ENCODE measurements at places on chromosomes 5 and 9.

- no peak for DNase-seq
These were observed 167.5 kb downstream of the TTC39B start for GRCh38 chr9:15139469-15139868.

DNA sequence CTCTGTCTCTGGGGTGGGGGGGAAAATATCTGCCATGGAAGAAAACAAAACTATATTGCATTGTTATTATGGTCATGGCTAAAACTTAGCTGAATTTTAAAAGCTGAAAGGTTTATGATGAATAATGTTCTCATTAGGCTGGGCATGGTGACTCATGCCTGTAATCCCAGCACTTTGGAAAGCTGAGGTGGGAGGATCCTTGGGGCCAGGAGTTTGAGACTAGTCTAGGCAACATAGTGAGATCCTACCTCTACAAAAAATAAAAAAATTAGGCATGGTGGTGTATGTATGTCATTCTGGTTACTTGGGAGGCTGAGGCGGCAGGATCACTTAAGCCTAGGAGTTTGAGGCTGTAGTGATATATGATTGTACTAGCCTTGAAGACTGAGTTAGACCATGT lies 44.5 kb downstream of the IPO11 start:
- peak; percentile 51 for DNase-seq

GRCh38 chr9:110059461-110059860 lies 148.5 kb downstream of the C9orf152 start:
- DNase-seq = no peak

DNA sequence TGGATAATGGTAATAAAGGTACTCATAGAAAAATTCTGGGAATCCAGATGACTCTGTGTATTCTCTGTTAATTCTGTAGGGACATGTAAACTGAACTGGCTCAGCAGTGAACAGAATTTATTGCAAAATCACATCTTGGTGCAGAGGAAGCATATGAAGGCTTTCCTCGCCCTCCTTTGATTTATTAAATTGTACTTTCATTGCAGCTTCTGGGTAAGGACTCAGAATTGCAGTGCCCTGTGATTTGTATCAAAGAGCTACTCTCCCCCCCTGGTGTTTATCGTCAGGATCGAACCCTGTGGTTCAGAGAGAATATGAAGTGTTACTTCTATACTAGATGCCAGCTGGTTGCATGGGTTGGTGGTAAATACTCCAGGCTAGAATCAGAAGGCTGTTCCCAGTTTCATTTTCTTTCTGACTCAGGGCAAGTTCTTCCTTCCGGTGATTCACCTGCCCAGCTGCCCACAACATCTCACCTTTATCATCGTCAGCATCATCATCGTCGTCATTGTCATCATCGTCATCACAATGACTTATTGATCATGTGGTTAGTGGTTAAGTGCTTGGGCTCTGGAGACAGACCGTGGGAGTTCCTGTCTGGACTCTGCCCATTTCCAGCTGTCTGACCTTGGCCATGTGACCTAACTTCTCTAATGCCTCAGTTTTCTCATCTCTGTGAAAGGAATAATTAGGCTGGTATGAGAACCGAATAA lies 238.8 kb downstream of the ARHGAP26 start:
- DNase-seq = peak; percentile 89

DNA sequence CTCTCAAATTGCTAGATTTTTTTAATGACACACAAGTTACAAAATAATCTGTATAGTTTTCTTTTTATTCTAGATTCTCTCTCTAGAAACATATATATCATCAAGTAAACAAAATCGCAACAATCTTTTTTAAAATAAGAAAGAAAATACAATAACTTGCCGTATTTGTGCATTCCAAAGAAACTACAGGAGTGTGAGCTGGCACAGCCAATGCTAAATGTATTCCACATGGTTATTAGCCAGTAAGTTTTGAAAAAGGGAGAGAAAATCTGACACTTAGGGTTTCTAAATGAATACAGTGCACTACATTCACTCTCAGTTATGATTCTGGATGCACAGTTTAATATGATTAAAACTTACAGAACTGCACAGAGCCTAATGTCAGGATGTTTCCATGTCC lies 117.9 kb downstream of the BNC2 start:
- DNase-seq = no peak

GRCh38 chr5:135139381-135140134 lies 105.5 kb upstream of the PITX1 start:
- peak; percentile 98 for DNase-seq

- DNase-seq = no peak
These were observed 126.5 kb downstream of the RPS23 start for GRCh38 chr5:82151662-82152061.

DNA sequence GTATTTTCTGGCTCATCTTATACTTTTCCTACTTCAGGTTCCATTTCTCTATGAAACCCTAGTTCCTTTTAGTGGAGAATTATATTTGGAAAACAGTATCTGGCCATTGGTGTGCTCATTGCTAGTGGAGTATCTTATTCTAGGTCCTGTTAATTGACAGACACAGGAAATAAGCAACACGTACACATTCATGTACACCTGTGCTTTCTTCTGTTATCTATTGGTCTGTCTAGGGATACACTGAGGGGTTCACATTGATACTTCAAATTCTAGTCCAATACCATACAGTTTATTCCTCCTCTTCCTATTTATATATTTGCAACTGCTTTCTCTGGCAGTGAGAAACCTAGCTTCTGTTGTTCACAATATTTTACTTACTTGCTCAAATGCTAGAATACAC lies 110.2 kb downstream of the FER start:
- no peak for DNase-seq

DNA sequence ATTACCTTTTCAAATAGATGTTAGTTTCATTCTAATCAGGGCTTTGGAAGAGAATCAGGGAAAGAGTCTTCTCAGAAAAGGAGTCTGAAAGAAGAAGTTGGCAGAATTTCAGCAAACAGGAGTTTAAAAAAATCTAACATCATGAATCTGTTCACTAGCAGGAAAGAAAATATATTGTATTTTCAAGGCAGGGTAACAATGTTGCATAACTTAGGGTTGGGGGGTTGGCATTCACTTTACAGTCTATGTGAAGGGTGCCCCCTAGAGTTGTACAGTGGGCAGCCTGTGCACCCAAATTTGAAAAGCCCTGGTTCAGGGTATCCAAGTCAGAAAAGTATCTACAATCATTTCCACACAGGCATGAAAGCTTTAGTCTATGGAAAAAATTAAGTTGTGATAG lies 348.4 kb upstream of the SLC30A5 start:
- no peak for DNase-seq

DNA sequence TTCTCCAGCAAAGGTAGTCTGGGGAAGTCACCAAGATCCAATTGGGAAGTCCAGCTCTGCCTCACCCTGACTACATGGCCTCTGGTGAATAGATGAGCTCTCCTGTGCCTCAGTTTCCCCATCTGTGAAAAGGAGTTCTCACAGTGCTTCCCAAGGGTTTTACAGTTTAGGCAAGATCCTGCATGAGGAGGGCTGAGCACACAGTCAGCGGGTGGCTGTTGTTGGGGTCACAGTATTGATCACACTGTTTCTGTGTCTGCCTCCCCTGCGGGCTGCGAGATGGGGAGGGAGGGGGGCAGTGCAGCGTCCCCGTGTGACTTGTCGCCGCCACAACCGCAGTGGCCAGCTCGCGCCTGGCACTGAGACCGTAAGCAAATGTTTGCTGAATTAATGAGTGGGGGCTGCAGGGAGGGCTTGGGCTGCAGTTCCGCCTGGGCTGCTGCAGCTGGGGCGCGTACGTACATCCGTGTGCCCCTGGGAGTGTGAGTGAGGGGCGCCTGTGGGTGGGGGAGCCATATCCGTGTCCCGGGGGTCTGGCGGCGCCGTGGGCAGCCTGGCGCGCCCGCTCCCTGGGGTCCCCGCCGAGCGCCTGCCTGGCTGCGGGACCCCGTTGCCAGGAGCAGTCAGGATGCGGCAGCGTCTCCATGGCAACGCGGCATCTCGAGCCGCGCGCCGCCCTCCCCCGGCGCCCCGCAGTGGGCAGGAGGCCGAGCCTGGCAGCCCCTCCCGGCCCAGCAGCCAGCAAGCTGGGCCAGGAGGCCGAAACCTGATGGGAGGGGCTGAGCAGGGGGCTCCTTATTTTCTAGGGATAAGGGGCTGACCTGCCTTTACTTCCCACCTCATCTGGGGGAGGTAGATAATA lies 31.4 kb upstream of the PSD2 start:
- no peak for DNase-seq

DNA sequence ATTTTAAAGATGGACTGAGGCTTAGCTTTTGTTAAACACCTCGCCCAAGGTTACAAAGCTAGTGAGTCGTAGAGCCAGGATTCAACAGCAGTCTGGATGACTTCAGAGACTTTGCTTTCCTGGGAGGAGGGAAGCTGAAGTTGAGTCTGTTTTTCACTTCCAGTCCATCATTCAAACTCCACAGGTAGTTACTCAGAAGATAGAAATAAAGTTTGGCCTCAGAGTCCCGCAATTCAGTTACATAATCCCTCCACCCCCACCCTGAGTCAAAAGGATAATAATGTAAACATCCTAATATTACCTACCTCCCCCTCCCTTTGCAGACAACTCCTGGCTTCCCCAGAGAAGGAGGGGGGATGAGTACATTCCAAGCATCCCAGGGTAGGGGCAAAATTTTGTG lies 8.1 kb downstream of the HBEGF start:
- DNase-seq = peak; percentile 27

DNA sequence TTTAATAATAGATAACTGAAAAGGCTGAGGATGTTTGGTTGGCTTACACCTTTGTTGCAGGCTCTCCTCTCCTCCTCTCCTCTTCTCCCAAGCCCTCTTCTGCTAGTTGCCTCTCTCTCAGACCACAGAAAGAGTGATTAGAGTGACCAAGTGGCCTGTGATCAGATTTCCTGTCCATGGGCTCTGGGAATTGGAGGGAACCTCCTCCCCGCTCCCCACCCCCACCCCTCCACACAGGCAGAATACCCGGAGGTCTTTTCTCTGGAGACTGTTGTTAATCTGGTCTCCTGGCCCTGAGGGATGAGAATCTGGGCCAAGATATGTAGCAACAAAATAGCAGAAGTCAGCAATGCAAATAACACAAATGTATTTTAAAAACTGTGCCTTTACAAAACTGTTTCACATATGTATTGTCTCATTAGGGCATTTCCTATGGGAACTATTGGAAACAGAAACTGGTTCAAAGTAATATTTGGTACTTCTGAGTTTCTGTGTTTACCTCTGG lies 361.3 kb downstream of the NR2F1-AS1 start:
- DNase-seq = no peak

- no peak for DNase-seq
These were observed 1.8 kb upstream of the ADAMTS13 start for GRCh38 chr9:133420392-133420827.

GRCh38 chr5:146671561-146672295 lies 155.7 kb upstream of the GPR151 start:
- no peak for DNase-seq

DNA sequence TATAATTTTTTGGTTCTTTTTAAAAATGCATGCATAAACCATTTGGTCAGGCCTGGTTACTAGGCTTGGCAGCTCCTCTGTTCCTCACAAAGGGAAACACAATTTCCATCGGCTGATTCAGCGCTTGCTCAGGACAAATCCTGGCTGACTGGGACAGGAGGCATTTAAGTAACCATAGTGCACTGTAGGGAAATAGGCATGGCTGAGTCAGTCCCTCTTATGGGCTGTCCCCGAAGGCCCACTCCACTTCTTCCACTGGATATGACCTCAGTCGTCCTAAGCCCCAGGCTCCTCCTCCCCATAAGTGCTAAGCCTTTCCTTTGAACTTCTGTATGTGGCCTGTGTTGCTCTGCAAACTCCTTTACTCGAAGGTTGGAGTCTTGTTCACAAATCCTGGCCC lies 71.2 kb upstream of the GLIS3 start:
- peak; percentile 31 for DNase-seq

GRCh38 chr5:176787676-176788075 lies 22.7 kb upstream of the UNC5A start:
- no peak for DNase-seq

DNA sequence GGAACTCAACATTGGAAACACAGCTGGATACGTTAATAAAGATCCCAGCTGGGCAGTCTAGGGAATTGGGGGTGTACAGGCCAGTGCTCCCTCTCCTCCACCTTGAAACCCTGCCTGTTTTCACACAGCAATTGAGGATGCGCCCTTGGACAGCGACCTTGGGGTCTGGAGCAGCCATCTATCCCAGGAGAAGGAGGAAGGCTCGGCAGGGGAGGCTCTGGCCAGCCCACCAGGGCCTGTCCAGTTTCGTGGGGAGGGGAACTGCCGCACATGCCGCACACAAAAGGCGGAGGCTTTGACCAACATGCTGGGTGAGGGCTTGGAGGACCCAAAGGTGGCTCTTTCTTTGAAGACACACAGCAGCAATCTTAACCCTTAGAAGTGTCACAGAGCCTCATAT lies 1.4 kb downstream of the COL23A1 start:
- no peak for DNase-seq
